ENCODE measurements at places on chromosomes 16 and 17. TPM values are rescaled to one million over a fixed set of nuclear protein-coding genes. Genes with fewer than 3 reads are reported as not detected.

- no peak for DNase-seq
These were observed 405.5 kb upstream of the PSMD7 start for GRCh38 chr16:73891129-73891542.

DNA sequence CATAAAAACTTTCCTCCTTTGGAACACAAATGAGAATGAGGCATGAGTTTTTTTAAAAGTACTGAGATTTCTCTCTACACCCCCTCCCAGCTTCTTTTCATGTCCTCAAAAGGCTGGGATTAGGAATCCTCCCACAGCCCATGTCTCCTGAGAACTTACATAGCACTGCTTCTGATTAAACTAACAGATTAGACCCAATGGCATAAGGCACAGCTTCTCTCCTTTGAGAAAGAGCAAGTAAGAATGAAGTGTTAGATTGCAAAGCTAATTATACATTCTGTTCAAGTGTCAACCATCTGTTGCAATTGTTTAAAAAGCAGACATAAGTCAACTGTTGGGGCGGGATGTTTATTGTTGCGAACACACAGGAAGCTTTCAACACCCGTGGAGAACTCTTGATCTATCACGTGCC, 715.1 kb downstream of the CDH11 start:
- DNase-seq: no peak

DNA sequence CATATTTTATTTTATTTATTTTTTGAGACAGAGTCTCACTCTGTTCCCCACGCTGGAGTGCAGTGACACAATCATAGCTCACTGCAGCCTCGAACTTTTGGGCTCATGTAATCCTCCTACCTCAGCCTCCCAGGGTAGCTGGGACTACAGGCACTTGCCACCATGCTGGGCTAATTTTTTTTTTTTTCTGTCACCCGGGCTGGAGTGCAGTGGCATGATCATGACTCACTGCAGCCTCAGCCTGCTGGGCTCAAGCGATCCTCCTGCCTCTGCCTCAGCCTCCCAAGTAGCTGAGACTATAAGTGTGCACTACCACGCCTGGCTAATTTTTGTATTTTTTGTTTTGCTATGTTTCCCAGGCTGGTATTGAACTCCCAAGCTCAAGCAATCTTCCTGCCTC, 17.1 kb downstream of the UNC45B start:
- DNase-seq: no peak

DNA sequence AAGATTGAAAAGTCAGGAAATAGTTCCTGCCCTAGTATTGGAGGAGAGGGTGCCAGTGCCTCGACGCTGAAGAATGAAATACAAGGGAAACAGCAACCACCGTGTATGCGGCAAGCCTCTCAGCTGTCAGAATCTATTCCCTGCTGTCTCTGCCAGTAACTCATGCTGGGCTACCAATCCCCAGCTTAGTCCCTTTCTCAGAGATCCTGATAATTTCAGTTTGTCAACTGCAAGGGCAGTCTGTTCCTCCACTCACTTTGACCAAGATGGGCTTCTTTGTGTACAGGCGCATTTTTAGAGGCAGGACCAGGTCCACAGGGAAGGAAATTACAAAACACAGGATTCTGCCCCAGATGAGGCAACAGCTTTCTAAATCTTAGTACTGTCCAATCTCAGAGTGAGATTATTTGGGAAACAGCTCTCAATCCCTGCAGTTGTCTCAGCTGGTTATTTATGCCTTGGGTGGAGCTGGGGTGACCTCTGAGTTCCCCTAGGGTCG, 1.3 kb downstream of the NQO1 start:
- no peak for DNase-seq

DNA sequence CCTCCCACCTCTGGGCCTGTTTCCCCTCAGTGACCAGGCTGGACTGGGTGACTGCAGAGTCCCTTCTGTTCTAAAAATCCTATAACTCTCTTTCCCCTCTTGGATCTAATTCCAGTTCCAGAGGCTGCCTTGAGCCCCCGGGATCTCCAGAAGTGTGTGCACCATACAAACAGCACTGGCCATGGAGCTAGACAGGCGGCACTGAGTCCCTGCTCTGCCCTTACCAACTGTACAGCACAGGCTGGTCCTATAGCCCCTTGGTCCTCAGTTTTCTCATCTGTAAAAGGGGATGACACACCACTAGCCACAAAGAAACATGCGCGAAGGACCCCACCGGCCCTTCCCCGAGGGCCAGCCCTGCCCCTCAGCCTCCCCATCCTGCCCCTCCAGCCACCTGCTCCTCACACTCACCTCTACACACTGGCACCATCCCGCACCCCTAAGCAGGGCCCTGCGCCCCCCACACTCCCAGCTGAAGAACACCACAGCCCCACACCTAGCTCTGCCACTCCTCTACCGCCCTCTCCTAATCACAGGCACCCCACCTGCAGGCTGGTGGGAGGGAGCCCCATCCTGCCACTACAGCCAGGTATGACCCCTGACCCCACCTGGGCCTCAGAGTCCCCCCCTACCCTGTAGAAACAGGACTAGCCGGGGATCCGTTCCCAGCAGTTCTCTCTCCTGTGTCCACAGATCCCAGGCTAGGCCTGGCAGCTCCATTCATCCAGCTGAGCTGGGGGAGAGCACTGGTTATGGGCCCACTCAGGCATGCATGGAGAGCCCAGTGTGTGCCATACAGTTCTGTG, 913 bp upstream of the KRT16 start:
- DNase-seq: no peak

GRCh38 chr17:79667121-79667715, 56.4 kb upstream of the RBFOX3 start:
- no peak for DNase-seq

GRCh38 chr16:88276591-88276990, 106.2 kb upstream of the ZNF469 start:
- DNase-seq: no peak

- DNase-seq: no peak
These were observed 55.5 kb downstream of the ANKFY1 start for GRCh38 chr17:4208238-4208637.

- no peak for DNase-seq
These were observed 31.9 kb downstream of the PMP22 start for GRCh38 chr17:15233022-15233805.

RBBP6 gene
- 27.7 TPM for total RNA-seq

EPOP gene
- total RNA-seq: 0.46 TPM

CCDC40 gene
- 4.5 TPM for total RNA-seq

CSH2 gene
- total RNA-seq: not detected

SYT17 gene
- total RNA-seq: 0.54 TPM

Data from Right ventricle myocardium superior (tissue), 1 donor.